Endodermal cell (in vitro differentiated cells): ENCODE measurements at places on chromosomes 13 and 19. TPM values are rescaled to one million over a fixed set of nuclear protein-coding genes. Genes with fewer than 3 reads are reported as not detected.

DNA sequence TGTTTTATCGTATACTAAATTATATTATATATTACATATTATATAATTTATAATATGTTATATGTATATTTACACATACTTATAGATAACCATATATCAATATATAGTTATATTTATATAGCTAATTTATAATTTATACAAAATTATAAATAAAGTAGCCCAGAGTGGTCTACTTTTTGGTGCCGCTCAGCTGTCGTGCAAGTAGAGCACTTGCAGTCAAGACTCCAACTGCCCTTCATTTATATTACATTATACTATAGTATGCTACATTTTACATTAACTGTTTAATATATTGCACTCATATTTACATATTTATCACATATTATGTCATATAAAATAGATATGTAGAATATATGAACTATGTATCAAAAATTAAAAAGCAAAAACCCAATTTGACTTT is 1124.7 kb upstream of the MIR17HG start:
- no peak for DNase-seq

DNA sequence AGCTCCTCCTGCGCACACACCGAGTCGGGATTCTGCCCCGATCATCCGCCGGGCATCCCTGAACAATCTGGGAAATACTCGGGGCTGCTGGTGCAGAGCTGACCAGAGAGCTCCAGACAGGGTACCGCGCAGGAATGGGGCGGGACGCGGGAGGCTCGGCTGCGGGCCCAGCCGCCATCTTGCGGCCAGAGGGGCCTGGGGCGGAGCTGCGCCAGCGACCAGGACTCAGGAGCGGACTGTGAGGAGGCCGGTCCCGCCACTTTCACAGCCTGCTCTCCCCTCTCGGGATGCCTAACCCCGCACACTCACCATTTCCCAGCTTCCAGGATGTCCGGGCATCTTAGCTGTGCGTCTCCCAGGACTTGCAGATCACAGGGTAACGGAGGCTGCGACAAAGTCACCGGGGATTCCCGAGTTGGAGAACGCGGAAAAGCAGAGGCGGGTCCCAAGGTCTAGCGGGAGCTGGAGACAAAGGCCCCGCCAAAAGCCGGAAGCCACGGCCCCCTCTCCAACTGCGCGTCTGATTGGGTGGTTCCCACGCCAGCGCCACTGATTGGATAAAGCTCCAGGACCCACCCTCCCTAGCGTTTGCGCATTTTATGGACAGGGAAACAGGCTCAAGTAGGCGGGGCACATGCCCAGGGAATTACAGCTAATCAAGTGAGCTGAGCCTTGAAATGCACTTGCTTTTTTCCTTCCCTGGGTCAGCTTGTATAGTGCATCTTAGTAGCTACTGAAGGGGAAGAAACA is 15.8 kb upstream of the ZNF43 start:
- DNase-seq = peak; percentile 98

DNA sequence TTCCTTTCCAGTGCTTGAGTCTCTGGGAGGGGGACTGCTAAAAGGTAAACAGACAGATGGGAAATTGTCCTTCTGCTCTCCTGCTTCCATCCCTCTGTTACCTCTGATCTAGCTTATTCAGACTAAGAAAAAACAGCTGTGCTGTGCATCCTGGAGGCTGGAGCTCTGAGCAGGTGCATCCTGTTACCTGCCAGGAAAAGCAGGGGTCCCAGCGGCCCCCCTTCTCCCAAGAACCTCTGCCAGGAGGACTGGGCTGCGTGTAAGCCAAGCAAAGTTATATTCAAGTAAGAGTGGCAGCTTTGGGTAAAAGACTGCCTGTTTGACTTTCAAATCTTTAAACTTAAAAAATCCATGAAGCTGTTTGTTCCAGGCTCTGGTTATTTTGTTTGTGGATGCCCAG is 75.1 kb downstream of the C13orf42 start:
- DNase-seq = peak; percentile 17

DNA sequence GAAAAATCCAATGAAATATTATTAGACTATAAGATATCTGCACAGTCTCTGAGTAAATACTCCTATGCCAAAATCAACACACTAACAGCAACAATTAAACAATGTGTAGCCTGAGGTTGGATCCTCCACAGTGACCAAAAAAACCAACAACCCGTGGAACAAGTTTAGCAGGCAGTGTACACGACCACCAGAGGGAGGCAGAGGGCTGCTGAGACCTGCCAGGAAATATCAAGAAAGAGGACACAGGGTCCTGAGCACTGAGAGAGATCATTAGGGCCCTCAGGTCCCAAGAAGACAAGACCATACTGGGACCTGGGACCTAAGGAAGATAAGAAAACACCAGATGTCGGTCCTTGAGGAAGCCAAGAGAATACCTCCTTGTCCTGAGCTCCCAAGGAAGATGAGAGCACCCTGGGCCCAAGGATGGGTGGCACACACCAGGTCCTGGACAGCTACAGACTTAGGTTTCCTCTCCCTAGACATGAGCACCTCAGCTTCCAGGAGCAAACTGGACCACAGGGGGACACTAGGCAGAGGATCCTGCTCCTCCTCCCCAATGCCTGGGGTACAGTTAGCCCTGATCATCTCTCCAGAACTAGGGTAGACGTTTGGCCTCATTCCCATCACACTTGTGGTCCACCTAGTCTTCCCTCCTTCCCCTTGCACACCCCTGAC is 822 bp upstream of the ZNF274 start:
- peak; percentile 86 for DNase-seq

The VN1R2 gene
- not detected in 2 replicates for total RNA-seq
